Epithelial cell of proximal tubule (primary cell): ENCODE measurements at places on chromosomes 1 and 21. TPM values are rescaled to one million over a fixed set of nuclear protein-coding genes. Genes with fewer than 3 reads are reported as not detected.
A peak's percentile ranks its signal among the peaks of the same experiment; 100 is the strongest.

- DNase-seq = no peak
Measured at GRCh38 chr1:79441238-79441637, 434.7 kb upstream of the ADGRL4 start.

DNA sequence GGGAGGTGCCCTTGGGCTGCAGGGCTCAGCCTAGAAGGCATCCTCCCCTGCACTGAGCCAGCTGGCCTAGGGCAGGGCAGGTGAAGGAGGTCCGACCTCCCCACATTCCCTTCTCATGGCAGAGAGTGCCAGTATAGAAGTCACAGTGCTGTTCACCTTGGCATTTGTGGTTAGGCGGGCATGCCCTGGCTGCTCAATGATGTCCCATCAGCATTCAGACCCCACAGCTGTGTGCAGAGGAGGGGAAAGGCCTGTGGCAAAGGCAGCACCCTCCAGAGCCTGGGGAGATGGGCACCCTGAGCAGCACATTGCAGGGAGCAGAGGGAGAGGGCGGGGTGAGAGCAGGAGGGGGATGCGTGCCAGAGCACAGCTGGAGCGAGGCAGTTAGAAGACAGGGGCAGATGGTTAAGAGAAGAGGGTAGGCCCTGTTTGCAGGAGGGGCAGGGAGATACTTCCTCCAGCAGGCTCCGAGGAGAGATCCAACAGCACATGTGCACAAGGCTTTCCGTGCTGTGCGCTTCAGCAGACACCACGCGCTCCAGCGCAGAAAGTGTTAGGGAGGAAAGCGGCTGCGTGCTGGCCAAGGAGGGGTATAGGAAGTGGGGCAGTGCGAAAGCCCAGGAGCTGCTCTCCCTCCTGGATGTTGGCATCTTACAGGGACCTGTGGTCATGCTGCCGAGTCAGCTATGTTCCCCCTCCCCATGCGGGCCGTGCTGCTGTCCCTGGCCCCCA, 43.7 kb upstream of the COL6A1 start:
- DNase-seq = no peak

GRCh38 chr1:41540886-41541591, 56.6 kb upstream of the EDN2 start:
- DNase-seq = no peak

DNA sequence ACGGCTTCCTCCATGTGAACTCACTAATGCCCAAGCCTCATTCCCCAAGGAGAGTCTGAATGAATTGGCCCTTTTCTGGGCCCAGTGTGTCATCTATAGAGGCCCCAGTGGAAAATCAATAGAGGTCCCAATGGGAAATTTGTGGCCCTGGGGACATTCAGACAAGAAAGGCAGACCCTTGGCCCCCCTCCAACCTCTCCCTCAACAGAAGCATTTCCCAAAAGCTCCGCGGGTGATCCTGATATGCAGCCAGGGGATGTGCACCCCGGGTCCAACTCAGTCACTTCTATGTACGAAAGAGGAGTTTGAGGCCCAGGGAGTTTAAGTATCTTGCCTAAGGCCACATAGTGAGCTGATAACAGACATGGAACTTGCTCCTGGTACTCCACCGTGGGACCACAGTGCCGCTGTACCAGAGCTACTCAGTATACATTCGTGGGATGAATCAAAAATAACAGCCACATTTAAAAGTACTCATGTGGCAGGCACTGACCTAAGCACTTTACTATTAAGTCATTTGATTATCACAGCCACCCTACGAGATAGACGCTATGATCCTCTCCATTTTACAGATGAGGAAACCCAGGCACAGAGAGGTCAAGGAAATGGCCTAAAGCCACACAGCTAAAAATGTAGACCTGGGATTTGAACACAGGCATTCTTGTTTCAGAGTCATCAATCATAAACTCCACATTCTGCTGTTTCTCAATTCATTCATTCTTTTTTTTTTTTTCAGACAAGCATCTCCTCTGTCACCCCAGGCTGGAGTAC, 8.5 kb downstream of the EPHA2 start:
- no peak for DNase-seq

DNA sequence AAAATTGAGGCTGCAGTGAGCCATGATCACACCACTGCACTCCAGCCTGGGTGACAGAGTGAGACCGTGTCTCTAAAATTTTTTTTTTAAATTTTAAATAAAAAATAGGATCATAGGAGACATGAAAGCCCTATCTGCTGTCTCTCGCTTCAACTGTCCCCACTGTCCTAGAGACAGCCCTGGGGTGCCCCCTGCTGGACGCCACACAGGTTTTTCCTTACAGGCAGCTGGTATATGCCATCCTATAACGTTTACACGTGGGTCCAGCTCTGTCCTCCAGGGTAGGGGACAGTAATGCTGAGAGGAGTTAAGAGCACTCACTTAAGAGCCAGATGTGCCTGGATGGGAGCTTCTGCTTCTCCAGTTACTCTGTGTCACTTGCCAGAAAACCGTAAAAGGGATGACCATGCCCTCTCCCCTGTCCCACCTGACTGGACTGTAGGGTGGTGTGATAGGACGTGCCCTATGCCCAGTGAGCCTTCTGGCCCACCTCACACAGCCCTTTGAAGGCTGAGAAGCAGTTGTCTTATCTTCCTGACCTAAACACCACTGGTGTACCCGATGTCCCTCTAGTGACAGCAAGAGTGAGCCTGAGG, 8.5 kb downstream of the FBXO2 start:
- no peak for DNase-seq

- no peak for DNase-seq
Measured at GRCh38 chr1:236284291-236284721, 2.5 kb upstream of the ERO1B start.

DNA sequence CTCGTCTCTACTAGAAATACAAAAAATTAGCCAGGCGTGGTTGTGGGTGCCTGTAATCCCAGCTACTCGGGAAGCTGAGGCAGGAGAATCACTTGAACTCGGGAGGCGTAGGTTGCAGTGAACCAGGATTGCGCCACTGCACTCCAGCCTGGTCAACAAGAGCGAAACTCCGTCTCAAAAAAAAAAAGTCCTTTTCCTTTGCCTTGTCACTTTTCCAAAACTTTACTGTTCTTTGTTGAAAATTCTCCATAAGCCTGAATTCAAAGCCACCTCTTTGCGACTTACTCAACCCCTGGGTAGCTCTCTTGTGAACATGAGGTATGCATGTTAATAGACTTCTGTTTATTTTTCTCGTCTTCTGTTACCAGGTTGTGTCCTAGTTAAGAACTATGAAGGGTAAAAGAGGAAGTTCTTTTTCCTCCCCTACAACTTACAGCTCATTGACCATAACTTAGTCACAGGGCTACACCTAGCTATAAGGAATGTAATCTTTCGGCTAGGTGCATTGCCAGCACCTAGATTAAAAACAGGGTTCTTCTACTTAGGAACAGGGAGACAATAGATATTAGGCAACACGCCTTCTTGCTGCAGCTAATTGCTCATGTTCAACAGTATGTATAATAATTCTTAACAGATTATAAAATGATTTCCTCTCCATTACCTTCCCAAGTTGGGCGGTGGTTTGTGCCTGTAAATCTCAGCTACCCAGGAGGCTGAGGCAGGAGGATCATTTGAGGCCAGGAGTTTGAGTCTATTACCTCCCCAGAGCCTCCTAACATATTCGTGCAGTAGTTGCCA, 40.9 kb downstream of the PTAFR start:
- peak; percentile 92 for DNase-seq

GRCh38 chr1:206128196-206128595, 11.0 kb upstream of the AVPR1B start:
- no peak for DNase-seq

DNA sequence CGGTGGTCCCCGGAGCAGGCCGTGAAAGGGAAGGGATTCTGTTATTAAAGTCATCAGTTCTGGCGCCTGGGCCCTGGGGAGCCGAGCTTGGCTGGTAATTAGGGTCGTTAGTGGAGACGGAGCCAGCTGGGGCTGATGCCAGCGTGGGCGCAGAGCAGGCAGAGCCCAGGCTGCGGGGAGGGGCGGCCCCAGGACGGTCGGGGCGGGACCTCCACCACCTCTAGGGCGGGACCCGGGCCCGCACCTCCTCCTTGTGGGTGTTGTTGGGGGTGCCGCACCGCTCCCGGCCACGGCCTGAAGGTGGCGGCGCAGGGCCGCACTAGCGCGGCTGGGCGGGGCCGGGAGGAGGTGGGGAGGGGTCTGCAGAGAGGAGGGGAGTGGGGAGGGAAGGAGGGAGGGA, 470.6 kb downstream of the PTPRU start:
- DNase-seq = no peak

- no peak for DNase-seq
Measured at GRCh38 chr1:207049054-207049453, 2.0 kb downstream of the YOD1 start.

DNA sequence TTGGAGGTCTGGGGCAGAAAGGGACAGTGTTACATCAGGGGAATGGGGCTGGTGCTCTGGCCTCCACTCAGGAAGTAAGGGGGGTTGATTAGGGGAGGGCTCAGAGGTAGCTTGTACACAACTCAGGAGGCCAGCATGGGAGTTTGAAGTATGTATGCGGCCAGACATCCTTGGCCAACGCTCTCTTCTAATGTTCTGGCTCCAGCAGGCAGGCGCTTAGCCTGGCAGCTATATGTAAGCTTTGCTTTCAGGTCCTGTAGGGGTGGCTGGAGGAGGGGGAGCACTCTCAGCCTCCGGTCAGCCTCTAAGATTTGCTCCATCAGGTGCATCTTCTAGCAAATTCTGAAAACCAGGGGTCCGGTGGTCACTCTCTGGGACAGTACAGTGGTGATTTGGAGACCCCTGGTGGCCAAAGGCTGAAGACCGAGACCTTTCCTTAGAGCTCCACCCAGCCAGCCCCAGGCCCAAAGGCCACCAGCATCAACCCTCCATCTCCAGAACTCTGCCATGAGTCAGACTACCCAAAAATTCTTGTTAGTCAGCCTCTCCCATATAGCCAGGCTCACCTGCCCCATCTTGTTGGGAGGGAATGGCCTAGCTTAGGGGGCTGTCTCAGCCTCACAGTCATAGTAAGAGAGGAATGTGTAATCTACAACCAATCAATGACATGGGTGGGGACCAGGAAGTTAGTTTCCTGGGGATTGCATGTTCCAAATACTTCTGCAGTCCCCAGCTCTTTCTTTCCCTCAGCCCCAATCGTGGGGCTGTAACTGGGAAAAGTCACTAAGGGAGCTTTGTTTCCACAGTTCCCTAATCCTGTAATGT, 9.7 kb upstream of the COL8A2 start:
- DNase-seq = no peak

DNA sequence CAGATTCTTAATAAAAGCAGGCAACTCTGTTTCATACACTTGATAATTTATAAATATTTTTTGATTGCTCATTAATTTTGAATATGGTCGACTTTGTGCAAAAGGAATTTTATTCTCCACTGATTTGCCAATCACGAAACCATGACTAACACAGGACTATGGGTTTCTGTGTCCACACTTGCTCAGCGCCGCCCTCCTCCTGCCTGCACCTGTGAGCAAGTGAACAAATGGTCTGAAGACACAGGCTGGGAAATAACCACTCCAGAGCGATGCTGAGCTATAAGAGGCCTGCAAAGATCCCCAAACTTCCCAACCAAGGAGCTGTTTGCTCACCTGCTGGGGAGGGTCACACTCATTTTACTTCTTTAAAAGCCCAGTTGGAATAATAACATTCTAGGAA, 19.6 kb downstream of the ABCB10 start:
- DNase-seq = no peak

DNA sequence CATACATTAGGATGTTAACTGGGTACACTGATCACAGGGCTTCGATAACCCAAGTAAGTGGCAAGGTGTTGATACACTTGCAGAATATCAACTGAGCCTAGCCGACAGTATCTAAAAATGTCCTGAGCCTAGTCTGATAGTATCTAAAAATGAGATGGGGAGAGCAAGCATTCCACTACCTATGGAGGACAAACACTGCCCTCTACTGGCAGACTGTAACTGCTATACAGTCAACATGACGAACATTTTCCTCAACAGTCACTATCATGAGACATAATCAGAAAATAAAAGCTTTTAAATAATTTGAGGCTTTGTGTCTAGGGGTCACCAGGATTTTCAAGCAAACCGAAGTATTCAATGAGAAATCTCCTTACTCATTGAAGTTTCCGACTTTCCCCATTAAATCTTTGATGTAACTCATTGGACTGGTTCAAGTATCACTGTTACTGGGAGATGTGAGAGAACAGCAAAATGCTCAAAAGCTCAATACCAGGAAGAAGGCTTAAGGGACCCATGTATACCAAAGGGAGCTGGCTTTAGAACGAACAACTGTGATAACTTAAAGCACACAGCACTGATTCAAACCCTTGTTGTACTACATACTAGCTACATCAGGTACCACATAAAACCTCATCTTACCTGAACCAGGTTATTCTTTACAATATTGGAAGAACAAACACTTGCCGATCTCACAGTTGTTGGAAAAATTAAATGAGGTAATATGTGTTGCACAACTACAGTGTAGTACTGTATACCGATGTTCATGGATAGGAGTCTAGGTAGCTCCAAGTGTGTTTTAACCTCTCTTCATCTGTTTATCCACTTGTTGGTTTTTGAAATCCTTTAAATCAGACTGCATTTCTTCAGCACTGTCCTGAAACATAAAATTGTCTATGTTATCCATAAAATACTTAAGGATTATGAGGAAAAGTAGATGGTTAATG, 31.1 kb upstream of the SLC45A3 start:
- DNase-seq = peak; percentile 48

- no peak for DNase-seq
Measured at GRCh38 chr1:99662539-99663080, 16.7 kb downstream of the PALMD start.

GRCh38 chr1:225446595-225446960, 18.7 kb upstream of the LBR start:
- no peak for DNase-seq

DNA sequence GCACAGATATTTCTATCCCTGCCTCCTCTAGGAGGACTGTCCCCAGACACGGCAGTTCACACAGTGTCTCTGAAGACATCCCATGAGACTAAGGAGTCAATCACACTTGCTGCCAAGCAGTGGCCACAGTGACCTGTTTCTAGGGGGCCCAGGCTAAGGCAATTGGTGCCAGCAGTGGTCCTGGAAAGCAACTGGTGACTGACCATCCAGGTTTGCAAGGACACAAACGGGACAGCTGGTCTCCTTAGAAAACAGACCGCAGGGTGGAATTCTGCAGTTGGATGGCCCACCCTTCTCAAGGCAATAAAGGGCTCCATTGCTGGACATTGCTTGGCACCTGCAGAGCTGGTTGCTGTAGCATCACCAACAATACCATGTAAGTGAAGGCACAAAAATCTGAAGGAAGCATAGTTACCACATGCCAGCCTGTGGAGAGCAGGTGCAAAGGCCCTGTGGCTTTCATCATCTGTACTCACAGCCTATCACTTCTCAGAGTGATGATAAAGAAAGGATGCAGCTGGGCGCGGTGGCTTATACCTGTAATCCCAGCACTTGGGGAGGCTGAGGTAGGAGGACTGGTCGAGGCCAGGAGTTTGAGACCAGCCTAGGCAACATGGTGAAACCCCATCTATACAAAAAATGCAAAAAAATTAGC, 81.5 kb downstream of the STUM start:
- DNase-seq = no peak

MCOLN3 gene
- 3.1 and 3.7 TPM in 2 replicates for total RNA-seq

LCE2C gene
- total RNA-seq = not detected in 2 replicates

DNASE2B gene
- not detected in 2 replicates for total RNA-seq

SUSD4 gene
- 0.07 and 0.12 TPM in 2 replicates for total RNA-seq

PAX7 gene
- total RNA-seq = not detected in 2 replicates

ANKRD34A gene
- total RNA-seq = 0.06 and 0.14 TPM in 2 replicates

CNR2 gene
- total RNA-seq = not detected in 2 replicates
